Upper lobe of left lung (tissue), 6 donors: ENCODE measurements at places on chromosomes 16 and 17. TPM values are rescaled to one million over a fixed set of nuclear protein-coding genes. Genes with fewer than 3 reads are reported as not detected.
A peak's percentile ranks its signal among the peaks of the same experiment; 100 is the strongest.

- DNase-seq = no peak
- no peak overlapping the region for H3K4me3 ChIP-seq
- peaks cover 26% of the 10 kb centered on the region for H3K4me1 ChIP-seq
- H3K27me3 ChIP-seq = no peaks in the 10 kb centered on the region
- H3K27ac ChIP-seq = no peak overlapping the region
Measured at GRCh38 chr17:50953831-50954601, 87.9 kb upstream of the TOB1 start.

C1QTNF8 gene
- total RNA-seq = not detected

DNA sequence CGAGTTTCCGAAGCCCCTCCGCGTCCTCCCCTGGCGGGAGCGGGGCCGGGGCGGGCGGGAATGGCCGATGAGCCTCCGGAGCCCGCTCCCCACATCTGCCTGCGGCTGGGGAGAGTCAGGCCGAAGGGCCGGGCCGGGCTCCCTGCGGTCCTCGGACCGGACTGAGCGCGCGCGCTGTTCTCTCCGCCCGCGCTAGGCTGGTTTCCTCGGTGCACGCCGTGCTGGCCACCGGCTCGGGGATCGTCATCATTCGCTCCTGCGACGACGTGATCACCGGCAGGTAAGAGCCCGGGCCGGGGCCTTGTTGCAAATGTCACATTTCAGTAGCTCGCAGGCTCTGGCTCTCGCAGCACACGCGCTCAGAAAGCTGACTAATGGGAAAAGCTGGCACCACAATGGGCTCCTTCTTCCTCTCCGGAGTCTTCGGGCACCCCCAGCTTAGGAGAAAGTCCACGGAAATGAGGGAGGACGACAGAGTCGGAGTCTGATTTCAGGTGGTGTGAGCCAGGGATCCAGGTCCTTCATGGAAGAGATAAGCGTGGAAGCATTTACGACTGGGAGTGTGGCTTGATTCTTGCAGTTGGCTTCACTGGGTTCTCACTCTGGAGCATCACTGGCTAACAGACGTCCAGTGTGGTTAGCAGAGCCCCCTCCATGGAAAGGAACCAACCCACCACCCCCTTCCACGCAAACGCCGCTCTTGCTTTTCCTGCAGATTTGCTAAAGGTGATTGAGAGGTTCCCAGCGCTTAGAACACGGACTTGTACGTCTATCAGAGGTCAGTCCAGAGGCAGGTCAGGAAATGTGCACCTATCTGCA is 715 bp downstream of the TLCD3A start:
- H3K27me3 ChIP-seq = no peaks in the 10 kb centered on the region
- H3K36me3 ChIP-seq = no peaks in the 10 kb centered on the region
- peak overlapping the region; percentile 98 for H3K4me3 ChIP-seq
- peaks cover 14% of the 10 kb centered on the region for H3K4me1 ChIP-seq
- peak overlapping the region; percentile 87 for H3K27ac ChIP-seq

GRCh38 chr16:79047337-79047736 is 553.2 kb downstream of the MAF start:
- DNase-seq = no peak
- H3K4me3 ChIP-seq = no peak overlapping the region
- no peaks in the 10 kb centered on the region for H3K36me3 ChIP-seq
- no peaks in the 10 kb centered on the region for H3K4me1 ChIP-seq

GRCh38 chr16:28526201-28527099 is 12.3 kb downstream of the NUPR1 start:
- no peak overlapping the region for H3K27ac ChIP-seq
- no peaks in the 10 kb centered on the region for H3K36me3 ChIP-seq
- DNase-seq = no peak

APOBR gene
- total RNA-seq = 45.0 TPM

- no peak overlapping the region for H3K4me3 ChIP-seq
- DNase-seq = no peak
- peak overlapping the region; percentile 35 for H3K27ac ChIP-seq
- no peaks in the 10 kb centered on the region for H3K4me1 ChIP-seq
- no peaks in the 10 kb centered on the region for H3K27me3 ChIP-seq
Measured at GRCh38 chr17:4109449-4109848, 33.4 kb downstream of the ZZEF1 start.

DNA sequence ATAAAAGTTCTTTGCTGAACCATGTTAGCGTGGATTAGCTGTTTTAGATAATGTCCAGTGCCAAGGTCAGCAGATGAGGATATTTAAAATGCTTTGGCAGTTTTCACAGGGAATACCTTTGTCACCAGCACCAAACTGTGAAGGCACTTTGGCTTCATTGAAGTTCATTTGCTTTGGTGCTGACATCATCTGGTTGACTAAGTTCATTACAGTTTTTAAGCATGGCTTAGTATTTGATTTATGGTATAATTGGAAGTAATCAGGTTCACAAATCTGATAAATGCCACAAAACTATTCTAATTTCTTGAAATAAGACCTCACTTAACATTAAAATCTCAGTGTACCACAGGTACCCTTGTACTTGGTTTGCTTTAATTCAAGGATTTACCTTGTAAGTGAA is 4.3 kb downstream of the GID4 start:
- H3K4me3 ChIP-seq = no peak overlapping the region
- no peak for DNase-seq
- H3K36me3 ChIP-seq = peaks cover 9% of the 10 kb centered on the region
- no peak overlapping the region for H3K27ac ChIP-seq
- no peaks in the 10 kb centered on the region for H3K27me3 ChIP-seq
- H3K4me1 ChIP-seq = peaks cover 14% of the 10 kb centered on the region

KRTAP4-3 gene
- total RNA-seq = not detected

GRCh38 chr17:63113167-63113566 is 147.1 kb downstream of the TANC2 start:
- no peaks in the 10 kb centered on the region for H3K4me1 ChIP-seq
- no peak overlapping the region for H3K4me3 ChIP-seq
- H3K27me3 ChIP-seq = no peaks in the 10 kb centered on the region
- no peaks in the 10 kb centered on the region for H3K36me3 ChIP-seq
- no peak overlapping the region for H3K27ac ChIP-seq
